Effector memory CD4-positive, alpha-beta T cell (primary cell): ENCODE measurements at places on chromosomes 4 and X.

DNA sequence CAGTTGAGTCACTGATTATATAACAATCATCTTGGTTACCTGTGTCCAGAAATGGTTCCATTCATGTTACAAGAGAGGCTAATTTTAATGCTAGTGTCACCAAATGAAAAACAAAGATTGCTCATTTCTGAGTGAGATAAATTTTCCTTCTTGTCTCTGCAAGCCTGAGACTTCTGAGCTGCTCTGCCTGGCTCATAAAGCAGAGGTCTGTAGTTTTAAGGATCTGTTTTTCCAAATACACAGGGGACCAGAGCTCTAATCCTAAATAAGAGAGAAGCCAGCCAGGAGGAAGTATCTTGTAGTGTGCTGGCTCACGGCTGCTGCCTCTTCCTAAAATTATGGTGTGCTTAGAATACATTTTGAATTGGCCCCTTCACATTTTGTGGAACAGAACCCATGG is 42.6 kb downstream of the CLDN34 start:
- no peak for DNase-seq

DNA sequence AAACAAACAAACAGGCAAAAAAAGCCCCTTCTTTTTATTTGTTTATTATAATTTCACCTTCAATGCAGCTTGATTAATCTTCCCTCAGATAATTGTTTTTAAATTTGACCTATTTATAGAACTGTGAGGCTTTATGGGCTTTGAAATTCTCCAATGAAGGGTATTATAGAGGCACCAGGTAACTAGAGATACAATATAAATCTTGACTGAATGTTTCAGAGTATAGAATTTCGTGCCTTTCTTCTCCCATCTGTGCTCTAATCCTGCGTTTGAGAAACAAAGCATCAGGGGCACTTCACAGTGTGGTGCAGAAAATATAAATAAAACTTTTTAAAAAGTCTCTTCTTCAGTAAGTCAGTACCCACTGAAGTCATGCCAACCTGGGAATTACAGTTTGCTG is 120.9 kb downstream of the ANKRD50 start:
- no peak for DNase-seq

GRCh38 chr4:54541426-54542118 is 116.2 kb upstream of the KIT start:
- DNase-seq: no peak

- DNase-seq: no peak
Measured at GRCh38 chrX:51407520-51408409, 75.1 kb downstream of the NUDT10 start.

DNA sequence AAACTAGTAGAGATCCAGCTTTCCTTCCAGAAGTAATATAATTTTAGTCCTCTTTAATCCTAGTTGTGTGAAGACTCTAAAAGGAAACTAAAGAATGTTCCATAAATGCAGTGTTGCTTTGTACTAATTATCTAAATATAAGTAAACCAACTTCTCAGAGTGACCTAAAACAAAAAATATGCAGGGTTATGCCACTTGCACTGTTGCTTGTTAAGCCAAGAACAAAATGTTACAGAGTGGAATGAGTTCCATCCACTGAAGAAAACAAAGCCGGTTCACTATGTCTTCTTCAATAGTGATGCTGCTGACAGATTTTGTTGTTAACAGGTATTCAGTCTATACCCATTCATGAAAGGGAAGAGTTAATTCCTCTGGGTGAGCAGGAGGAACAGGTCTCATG is 252.0 kb upstream of the DIAPH2 start:
- no peak for DNase-seq

DNA sequence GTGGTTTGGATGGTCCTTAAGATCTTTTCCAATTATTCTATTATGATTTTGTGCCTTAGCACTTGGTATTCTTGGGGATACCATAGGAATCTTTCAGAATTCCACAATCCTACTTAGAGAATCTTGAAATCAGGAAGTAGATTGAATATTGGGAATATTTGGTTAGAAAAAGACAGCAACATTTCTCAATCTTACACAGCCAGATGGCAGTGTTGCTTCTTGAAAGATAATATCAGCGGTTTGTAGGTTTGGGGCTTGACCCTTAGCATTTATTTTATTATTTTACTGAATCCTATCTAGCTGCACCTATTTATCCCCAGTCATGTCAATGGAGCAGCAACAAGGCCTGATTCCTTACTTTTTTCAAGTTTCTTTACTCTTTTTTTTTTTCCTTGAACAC is 28.6 kb downstream of the MAGEB1 start:
- no peak for DNase-seq
